AG09319 (cell line): ENCODE measurements at places on chromosomes 1 and 21.

DNA sequence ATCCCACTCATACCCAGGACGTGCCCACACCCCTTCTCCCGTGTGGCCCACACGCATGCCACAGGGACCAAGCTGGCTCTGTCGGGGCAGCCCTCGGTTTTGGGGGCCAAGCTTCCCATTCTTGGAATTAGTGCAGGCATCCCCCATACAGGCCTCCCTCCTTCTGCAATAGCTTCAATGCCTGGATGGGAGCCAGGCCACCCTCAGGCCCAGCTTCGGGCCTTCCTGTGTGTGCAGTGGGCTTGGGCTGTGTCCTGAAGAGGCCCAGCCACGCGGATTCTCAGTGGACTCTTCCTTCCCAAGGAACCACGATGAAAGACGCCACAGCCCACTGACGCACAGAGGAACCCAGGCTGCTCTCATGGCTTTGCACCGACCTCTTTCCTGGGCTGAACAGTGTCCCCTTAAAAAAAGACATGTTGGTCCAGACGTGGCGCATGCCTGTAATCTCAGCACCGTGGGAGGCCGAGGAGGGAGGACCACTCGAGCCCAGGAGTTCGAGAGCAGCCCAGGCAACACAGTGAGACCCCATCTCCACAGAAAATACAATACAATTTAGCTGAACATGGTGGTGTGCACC lies 3.4 kb downstream of the KRTAP10-11 start:
- no peak for DNase-seq

DNA sequence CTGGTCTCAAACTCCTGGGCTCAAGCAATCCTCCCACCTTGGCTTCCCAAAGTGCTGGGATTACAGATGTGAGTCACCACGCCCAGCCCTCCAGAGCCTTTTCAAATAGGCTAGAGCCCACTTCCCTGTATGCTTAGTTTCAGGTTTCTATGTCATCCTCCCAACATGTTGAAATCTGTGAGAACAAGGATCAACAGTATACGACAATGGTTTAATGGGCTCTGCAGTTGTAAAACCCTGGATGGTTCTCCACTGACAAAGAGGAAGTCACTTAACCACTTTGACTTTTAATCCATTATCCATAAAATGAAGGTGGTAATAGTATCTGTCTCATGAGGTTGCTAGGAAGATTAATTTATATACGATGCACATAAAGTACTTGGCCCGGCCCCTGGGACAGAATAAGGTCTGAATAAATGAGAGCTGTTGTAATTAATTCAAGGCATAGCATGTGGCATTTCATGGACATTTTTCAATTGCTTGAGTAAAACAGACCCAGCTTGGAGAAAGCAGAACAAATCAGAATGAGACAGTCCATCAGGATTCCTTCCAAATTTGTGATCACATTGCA lies 113.9 kb upstream of the ZNF648 start:
- DNase-seq = no peak

GRCh38 chr1:157966031-157966537 lies 27.4 kb upstream of the KIRREL1 start:
- no peak for DNase-seq

GRCh38 chr1:48761986-48762385 lies 14.7 kb downstream of the BEND5 start:
- DNase-seq = no peak

DNA sequence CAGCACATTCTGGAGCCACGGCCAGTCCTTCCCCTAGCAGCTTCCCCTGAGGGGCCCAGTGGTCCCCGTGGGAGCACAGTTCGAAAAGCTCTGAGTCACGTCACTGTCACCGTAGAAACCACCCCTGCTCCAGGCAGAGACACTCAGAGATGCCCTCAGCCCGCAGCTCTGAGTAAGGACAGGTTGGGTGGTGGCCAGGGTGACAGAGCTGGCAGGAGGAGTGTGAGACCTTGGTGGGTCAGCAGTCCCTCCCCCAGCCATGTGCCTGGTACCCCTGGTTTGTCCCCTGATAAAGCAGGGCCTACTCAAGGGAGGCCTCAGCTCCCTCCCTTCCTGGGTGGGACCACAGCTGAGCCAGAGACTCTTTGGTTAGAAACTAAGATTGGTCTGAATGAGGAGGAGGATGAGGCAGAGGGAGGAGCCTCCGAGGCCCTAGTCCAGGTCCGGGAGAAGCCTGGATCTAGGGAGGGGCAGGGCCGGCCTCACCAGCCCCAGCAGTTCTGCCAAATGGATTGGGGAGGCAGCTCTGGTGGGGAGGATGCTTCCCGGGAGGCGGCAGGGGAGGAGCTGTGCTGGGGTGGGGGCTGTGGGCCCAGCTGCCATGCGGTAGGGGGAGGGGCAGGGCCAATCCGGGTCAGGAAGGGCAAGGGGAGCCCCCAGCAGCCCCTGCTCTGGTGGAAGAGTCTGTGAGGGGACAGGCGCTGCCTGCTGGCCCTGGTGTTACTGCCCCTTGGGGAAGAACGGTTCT lies 55.2 kb downstream of the SLC9A1 start:
- DNase-seq = no peak

DNA sequence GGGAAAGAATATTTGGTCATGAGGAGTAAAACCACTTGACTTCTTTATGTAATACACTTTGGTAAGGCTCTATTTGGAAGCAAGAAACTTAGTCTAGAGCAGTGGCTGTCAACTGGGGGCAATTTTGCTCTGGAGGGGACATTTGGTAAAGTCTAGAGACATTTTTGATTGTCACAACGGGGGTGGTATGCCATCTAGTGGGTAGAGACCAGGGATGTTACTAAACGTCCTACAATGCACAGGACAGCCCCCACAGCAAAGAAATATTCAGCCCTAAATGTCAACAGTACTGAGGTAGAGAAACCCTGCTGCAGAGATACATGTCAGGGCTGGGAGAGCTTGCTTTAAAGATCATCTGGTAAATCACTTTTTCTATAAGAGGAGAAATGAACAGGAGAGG lies 13.5 kb downstream of the FUCA1 start:
- no peak for DNase-seq
